SIG-M5 (cell line): ENCODE measurements at places on chromosomes 13 and 19.

GRCh38 chr13:85321734-85322133 lies 477.5 kb downstream of the SLITRK6 start:
- no peak for DNase-seq

DNA sequence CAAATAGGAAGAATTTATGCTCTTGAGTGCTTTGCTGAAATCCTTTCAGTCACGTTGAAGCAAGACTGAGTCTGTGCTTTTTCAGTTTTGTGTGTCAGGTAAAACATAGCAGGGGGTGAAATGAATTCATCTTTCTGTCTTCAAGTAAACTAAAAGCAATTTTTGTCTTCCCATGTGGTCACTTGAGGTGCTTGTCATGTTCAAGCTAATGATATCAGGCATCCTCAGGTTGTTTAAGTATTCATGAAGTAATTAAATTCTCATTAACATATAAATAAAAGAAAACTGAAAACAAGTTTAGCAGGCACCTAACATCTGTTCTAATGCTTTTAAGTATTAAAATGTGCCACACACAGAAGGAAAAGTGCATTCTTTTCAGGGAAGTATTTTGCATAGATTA lies 2701.3 kb downstream of the PCDH9 start:
- no peak for DNase-seq

DNA sequence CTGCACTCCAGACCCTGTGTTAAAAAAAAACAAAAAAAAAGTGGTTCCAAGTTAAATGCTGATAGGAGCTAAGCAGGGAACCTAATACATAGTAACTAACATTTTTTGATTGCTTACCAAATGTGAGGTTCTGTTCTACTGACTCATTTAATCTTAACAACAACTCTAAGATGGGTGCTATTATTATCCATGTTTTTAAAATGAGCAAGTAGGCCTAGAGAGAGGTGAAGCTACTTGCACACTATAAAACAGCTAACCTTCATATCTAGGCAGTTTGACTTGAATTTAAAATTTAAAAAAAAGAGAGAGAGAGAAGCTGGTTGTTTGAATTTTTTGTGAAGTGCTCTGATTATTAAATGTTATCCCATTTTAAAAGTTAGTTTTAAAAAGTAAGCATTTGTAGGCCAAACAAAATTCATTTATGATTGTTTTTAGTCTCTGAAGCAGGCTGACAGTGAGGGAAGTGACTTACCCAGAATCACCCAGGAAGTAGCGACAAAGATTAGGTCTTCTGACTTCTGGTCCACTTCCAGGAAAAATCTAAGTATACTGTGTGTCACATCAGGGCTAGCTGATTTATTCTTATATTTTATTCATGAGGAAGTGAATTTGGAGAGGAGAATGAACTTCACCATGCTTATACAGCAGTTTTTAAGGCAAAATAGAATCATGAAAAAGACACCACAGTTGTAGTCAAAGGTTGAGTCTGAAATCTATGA lies 2.4 kb downstream of the SIGLECL1 start:
- DNase-seq = no peak

- DNase-seq = no peak
Observed at GRCh38 chr13:90968166-90968904, 379.2 kb upstream of the MIR17HG start.

- no peak for DNase-seq
Observed at GRCh38 chr13:95497381-95497807, 55.1 kb upstream of the CLDN10 start.

DNA sequence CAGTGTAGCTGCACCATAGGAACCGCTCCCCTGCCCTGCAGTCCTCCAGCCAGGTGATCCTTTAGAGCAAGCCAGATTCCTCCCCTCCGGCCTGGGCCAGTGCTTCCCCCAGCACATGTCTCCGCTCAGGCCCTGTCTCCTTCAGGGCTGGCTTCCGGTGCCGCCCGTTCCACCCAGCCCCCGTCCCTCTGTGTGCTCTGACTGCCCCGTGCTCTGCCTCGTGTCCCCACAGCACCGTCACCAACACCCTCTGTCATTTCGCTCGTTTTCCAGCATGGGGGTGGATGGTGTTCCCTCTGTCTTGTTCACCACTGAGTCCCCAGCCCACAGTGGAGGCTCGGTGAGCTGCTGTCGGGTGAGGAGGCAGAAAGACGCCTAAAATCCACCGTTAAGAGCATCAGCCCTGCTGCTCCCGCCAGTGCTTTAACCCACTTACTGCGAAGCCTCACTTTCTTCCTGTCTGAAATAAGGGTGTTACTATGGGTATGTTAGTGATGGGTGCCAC lies 54.5 kb downstream of the TSSK6 start:
- no peak for DNase-seq

DNA sequence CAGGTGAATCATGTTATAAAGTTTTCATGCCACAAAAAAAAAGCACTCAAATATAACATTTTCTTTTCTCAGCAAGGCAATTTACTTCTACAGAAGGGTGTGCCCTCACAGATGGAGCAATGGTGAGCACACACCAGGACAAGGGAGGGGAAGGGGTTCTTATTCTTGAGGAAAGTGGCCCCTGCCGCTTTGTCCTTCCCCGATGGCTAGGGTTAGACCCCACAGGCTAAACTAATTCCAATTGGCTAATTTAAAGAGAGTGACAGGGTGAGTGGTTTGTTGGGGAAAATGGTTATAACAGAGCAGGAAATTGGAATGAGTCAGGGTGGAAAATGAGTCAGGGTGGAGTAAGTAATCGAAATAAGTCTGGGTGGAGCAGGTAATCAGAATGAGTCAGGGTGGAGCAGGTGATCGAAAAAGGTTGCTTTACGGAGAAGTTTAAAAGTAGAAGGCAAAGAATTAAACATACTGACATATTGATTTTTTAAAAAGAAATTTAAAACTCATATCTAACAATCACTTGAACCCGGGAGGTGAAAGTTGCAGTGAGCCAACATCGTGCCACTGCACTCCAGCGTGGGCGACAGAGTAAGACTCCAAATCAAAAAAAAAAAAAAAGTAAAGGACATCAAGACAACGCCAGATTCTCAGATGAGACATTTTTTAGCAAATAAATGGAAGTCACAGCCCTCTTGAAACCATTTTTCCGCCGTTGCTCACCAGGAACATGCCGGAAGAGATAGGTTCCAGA lies 813 bp downstream of the ZNF562 start:
- DNase-seq = no peak
